ENCODE measurements at places on chromosomes 1 and 21.

DNA sequence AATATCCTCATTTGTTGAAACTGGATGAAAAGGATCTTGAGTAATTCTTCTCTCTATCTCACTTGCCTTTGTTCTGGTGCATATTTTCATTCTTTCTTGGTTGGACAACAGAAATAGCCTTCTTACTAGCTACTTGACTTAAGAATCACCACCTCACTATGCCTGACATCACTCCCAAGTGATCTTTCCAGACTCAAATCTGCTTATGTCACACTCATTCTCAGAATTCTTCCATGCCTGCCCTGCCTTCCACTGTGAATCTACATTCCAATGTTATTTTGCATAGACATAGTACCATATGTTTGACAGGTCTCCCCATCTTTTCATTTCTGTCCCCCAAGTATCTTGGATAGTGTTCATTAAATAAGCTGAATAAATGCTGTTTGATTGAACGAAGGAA lies 78.5 kb upstream of the DPYD start:
- no peak for DNase-seq

GRCh38 chr1:22273686-22274681 lies 131.1 kb upstream of the WNT4 start:
- no peak for DNase-seq

- DNase-seq: peak; percentile 35
Measured at GRCh38 chr1:215887627-215888026, 320.5 kb downstream of the KCTD3 start.

DNA sequence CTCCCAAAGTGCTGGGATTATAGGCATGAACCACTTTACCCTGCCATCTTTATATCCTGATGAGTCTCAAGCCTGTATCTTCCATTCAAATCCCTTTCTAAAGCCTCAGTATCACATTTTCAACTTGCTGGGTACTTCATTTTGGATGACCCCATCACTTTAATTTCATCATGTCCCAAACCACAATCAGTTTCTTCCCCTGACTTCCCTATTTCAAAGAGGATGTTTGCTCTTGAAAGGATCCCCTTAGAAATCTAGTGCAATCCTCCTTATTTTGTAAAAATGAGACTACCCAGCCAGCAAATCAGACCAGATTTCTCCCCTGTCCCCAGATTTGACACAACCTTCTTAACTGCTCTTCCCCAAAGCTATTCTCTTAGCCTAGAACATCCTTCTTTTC lies 7.0 kb upstream of the TRIT1 start:
- DNase-seq: no peak

- no peak for DNase-seq
Measured at GRCh38 chr1:98373056-98373455, 288.5 kb upstream of the SNX7 start.

DNA sequence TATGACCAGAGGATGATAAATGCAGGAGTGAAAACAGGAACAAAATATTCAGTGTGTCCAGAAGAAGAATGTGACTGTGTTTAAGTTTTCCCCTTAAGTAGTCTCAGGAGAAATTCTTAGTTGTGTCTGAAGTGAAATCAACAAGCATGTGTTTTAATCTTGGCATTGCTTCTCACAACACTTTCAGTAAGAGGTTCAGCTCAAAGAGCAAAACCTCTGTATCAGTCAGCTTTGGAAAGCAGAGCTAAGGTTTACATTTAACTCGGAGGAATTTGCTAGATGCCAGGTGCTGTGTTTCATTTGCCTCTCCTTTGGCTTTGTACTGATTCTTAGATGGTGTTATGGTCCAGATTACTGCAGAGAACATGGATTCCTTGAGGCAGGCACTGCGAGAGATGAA lies 28.6 kb downstream of the CC2D1B start:
- DNase-seq: no peak

GRCh38 chr1:56585985-56586384 lies 6.6 kb upstream of the PLPP3 start:
- no peak for DNase-seq

- peak; percentile 57 for DNase-seq
Measured at GRCh38 chr1:26156285-26157038, 2.4 kb upstream of the FAM110D start.

DNA sequence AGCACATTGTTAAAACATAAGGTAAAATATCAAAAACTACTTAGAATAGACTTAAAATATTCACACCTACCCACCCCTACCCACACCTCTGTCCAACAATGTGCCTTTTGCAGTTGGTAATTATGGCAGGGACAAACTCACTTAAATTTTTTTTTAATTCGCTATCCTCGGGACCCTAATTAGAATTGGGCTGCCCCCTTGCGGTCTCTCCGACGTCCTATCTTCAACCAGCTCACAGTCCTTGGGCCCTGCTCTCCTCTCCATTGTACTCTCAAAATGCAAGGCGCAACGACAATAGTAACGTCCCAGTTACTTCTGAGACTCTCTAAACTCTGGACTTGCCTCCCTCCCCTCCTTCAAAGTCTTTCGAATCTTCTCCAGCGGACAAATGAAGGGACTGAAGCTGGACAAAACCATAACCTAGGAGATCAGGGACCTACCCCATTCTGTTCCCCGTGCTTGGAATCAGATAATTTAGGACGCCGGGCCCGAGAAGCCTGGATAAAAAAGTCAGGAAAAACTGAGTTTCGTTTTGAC lies 1.1 kb upstream of the CIART start:
- DNase-seq: peak; percentile 71

- DNase-seq: no peak
Measured at GRCh38 chr1:92483610-92484471, 2.9 kb downstream of the GFI1 start.

- DNase-seq: no peak
Measured at GRCh38 chr1:71956613-71957285, 325.6 kb downstream of the NEGR1 start.

- no peak for DNase-seq
Measured at GRCh38 chr1:70627910-70628309, 216.8 kb downstream of the CTH start.

GRCh38 chr1:4000811-4001251 lies 100.8 kb upstream of the C1orf174 start:
- DNase-seq: no peak

- DNase-seq: no peak
Measured at GRCh38 chr1:150804671-150805070, 3.4 kb downstream of the CTSK start.

DNA sequence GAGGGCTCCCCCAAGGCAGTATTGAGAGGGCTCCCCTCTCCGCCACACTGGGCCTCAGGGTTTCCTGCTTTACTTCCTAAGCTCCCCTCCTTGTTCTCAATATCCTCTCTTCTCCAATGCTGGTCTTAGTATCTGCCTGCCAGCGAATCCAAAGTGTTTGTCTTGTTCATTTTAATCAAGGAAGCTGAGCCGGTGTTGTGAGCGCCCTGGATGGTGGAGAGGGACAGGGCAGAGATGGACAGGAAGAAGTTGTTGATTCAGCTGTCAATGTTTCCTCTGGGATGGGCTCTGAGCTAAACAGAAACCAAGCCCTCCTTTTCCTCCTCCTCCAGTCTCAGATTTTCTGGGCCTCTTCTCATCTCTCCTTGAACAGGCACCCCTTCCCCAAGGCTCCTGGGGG lies 5.4 kb downstream of the OLFML3 start:
- DNase-seq: no peak

DNA sequence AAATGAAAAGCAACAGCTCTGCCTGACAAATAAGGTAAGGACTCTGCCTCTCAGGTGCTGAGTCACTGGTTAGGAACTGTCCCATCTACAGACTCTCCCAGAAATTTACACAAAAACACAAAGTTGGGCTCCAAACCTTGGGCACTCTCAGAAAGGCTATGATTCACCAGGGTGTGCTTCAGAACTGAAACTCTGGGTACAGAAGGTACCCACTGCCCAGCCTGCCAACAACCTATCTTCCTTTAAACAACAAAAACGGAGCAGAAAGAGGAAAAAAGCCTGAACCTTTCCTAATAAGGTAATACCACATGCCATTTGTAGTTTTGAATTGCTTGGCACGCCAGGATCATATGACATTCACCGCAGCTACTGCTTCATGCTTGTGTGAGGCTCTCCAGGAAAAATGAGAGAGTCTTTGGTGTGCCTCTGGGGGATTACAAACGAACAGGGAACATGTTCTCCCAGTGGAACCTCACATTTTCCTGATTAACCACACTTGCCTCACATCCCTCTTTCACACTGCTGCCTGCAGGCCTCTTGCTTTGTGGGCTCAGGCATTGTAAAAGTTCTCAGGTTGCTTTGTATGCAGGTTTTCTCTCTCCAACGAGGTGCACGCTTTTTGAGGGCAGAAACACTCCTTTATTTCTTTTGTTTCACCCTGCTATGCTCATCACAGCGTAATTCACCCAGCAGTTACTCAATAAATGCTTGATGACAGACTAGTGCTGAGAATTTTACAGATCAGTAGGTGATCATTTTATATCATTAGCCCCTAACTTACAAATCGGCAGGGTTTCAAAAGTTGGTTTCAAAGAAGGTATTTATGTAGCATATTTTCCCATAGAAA lies 65.1 kb downstream of the GADD45A start:
- no peak for DNase-seq

GRCh38 chr1:78003070-78003746 lies 1.5 kb upstream of the DNAJB4 start:
- DNase-seq: no peak

DNA sequence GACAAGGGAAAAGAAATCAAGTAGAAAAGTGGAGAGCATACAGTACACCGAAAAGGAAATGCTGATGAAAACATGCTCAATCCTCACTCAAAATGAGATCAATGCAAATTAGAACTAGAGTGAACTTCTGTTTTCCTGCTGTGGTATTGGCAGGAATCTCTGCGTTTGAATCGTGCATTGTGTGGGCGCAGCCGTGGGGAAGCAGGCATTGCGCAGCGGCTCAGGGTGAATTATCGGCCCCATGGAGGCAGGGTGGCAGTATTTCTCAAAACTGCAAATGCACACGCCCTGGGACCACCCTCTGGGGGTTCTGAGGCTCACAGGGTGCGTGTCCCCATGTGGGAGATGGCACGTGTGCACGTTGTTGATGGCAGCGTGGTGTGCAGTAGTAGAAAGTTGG lies 140.6 kb downstream of the PEX14 start:
- no peak for DNase-seq

- no peak for DNase-seq
Measured at GRCh38 chr1:156768610-156769295, 1.4 kb downstream of the PRCC start.

DNA sequence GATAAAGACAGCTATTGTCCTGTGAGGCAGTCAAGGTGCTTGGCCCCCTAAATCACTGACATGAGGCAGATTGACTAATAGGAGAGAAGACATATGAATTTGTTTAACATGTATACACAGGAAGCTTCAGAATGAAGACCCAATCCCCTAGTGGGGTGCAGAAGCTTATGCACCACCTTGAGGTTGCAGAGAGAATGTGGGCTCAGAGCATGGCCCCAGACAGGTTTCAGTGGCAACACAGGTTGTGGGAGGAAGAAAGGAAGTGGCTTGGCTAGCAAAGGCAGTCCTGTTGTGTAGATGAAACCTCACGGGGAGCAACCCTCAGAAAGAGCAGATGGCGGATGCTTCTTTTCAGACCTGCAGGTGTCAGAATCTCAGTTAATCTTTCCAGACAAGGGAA lies 37.0 kb upstream of the PARP1 start:
- DNase-seq: no peak

- no peak for DNase-seq
Measured at GRCh38 chr1:230747127-230747730, at the start of gene CAPN9. CAPN9 (plus strand) TSS chr1:230747388; CDS start chr1:230747497, 109 bp downstream.

GRCh38 chr1:10128101-10128765 lies 82.1 kb upstream of the KIF1B start:
- no peak for DNase-seq

DNA sequence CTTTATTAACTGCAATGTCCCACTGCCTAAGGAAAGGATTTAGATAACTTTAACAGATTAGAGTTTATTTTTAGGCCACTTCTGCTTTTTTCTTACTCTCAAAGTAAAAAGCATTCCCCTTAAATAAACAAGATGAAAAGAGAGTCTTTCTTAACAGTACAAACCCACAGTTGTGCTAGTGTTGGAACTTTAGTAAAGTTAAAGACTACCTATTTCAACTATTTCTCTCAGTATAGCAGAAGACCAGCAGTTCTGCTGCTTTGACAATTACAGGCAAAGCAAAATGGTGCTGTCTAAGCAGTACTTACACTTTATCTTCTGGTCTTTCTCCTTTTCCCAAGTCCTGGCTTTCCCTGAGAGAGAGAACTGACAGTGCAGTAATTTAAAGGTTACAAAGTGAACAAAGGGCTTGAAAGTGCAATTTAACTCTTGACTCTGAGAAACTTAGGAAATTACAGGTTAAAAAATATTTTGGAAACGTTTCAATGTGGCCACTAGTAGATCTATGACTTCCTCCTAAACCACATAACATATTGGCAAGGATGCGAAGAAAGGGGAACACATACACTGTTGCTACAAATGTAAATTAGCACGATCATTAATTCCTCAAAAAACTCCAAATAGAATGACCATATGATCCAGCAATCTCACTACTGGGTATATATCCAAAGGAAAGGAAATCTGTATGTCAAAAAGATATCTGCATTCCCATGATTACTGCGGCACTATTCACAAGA lies 135.4 kb upstream of the POGK start:
- no peak for DNase-seq

- DNase-seq: no peak
Measured at GRCh38 chr1:46804027-46804889, 5.4 kb downstream of the CYP4B1 start.

GRCh38 chr1:41558761-41559171 lies 74.3 kb upstream of the EDN2 start:
- DNase-seq: peak; percentile 92

DNA sequence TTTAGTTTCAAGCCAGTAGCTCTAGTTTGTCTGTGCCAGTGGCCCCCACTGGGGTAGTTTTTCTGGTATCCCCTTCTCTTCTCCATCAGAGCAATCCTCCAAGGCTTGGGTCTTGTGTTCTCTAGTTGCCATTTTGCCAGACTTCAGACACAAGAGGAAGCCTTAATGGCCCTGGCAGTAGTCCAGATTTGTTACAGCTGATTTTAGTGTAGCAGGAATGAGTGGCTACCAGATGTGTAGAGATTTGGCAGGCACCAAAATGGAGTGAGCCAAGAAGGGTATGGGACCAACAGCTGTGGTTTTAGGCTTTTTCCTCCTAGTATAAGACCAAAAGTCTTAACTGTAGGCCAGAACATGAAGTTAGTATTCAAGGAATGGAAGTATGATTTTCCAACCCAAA lies 56.8 kb downstream of the ACP6 start:
- DNase-seq: no peak

- DNase-seq: no peak
Measured at GRCh38 chr1:167548059-167548932, 5.3 kb downstream of the CREG1 start.

DNA sequence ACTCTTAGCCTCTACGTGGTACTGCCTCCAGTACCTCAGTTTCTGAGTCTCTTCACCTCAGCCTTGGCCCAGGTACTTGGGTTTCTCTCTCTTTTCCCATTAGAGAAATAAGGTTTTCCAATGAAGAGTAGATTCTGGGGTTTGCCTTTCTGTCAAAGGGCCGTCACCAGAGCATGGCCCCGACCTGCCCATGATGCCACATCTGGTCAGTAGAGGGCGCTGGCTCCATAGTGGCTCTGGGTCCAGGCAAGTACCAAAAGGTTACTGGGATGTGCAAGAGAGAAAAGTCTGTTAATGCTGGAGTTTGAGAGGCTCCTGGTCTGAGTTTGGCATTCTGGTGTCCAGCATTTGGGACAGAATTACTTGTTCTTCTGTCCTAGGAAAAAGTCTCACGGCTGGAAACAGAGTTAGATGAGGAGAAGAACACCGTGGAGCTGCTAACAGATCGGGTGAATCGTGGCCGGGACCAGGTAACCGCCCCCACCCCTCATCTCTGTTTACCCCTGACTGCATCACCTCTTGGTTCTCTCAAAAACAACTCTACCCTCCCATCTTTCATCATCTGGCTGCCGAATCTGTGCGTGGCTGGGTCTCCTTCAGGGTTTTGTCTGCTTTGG lies 5.3 kb upstream of the TUFT1 start:
- DNase-seq: peak; percentile 19

GRCh38 chr21:45523411-45524101 lies 18.7 kb downstream of the SLC19A1 start:
- DNase-seq: no peak

Data from NCI-H446 (cell line).